ENCODE measurements at places on chromosomes 13 and 19.

DNA sequence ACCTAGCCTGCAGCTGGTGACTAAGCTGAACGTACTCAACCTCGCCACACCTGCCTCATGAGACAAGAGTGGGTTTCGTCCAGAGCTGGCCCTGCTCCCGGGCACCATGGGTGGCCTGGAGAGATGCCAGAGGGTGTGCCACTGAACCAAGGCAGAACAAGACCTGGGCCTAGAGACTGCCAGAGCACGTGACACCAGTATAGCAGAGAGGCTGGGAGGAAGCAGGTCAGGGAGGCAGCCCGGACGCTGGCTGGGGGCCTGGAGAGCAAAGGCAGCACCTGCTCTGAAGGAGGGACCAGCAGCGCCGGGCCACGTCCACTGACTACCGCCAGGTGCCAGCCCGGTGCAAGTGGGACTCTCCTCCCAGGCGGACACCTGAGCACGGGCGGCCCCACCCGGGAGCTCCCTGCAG is 7.3 kb upstream of the C13orf46 start:
- DNase-seq: no peak

DNA sequence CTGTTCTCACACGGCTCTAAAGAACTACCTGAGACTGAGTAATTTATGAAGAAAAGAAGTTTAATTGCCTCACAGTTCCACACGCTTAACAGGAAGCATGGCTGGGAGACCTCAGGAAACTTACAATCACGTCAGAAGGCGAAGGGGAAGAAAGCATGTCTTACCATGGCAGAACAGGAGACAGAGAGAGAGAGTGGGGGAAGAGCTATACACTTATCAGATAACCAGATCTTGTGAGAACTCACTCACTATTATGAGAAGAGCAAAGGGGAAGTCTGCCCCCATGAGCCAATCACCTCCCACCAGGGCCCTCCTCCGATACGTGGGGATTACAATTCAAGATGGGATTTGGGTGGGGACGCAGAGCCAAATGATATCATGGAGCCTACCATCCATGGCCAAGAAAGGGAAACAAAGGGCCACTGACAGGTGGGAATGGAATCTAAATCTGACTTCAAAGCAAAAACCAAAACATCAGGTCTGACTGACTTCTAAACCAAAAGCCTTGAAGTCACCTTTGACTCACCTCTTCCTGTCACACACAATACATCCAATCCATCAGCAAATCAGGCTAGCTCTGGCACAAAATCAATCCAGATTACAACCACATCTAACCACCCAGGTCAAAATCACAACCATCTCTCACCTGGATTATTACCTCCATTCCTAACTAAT is 189.7 kb downstream of the ENOX1 start:
- DNase-seq: no peak

DNA sequence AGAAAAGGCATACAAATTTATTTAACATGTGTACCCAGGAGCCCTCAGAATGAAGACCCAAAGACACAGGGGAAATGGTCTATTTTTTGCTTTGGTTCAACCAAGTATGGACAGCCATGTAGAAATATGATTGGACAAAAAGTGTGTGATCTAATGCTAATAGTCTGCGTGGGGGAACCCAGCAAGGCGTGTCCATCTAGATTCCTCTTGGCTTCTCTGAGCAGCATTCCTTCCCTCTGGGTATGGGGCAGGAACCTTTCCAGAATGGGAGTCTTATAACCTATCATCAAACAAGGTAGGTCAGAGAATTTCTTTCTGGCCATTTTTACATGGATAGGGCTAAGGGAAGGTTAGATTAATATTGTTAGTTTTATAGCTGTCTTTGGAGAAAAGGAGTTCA is 698.2 kb downstream of the FGF9 start:
- DNase-seq: no peak

DNA sequence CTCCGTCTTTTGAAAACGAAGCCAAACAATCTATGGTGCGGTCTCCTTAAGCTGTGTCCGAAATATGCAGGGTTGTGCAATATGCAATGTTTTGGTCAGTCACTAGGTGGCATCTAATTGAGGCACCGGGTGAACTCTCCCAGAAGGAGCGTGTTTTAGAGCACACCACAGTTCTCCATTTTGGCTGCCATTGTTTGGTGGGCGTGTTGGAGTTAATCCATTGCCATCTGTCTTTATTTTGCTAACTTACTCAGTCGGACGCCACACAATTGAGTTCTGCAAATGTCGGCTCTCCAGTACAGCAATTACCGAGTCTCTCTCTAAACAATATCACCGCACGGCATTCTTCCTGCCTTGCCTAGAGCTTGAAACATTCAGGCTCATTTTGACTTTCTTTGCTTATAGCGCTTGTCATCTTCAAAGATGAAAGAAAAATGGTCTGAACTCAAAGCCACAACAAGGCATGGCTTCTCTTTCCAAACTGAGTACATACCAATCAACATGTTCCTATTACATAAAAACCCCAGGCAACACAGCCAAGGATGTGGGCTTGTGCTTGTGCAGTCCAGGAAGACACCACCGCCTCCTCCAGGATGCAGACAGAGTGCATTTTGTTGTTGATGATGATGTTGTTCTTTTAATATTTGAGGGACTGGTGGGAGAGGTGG is 182.0 kb upstream of the SERP2 start:
- peak; percentile 47 for DNase-seq

DNA sequence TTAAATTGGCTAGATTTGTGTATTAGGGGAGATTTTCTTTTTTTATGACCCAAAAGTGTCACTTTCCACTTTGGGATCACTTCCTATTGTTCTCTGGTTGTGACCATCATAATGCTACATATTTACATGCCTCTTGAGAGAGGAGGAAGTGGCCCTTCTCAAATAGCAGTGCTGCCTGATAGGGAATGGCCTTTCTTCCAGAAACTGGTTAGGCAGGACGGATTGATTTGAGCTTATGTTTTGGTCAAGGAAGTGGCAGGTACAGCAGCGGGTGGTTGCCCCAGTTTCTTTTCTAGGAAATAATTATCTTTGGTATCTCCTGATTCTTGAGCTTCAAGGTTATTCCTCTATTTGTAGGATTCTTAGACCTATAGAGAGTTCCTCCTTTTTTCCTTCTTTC is 21.9 kb upstream of the WTIP start:
- DNase-seq: no peak

- DNase-seq: peak; percentile 41
These were observed 566 bp downstream of the TIMM13 start for GRCh38 chr19:2426611-2427428.

DNA sequence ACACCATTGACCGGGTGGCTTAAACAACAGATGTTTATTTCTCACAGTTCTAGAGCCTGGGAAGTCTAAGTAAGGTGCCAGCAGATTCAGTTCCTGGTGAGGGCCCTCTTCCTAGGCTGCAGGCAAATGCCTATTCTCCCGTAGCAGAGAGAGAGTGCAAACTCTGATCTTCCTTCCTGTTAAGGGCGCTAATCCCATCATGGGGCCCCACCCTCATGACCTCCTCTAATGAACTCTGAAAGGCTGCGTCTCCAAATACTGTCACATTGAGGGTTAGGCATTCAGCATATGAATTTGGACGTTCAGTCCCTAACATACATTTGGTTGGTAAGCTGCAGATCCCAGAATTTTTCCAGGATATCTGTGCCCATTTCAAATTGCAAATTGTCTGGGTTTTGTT is 128.8 kb downstream of the GGACT start:
- no peak for DNase-seq

DNA sequence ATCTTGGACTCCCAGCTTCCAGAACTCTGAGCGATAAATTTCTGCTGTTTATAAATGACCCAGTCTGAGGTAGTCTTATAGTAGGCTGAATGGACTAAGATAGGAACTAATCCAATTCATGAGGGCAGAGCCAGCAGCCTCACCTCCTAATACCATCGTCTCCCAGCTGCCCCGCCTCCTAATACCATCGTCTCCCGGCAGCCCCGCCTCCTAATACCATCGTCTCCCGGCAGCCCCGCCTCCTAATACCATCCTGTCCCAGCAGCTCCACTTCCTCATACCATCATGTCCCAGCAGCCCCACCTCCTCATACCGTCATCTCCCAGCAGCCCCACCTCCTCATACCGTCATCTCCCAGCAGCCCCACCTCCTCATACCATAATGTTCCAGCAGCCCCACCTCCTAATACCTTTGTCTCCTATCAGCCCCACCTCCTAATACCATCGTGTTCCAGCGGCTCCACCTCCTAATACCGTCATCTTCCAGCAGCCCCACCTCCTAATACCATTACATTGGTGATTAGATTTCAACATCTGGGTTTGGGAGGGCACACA is 2.4 kb upstream of the ARGLU1 start:
- peak; percentile 95 for DNase-seq

- DNase-seq: peak; percentile 42
These were observed 21.4 kb upstream of the LILRA2 start for GRCh38 chr19:54551950-54552912.

GRCh38 chr13:78787190-78787589 is 128.2 kb upstream of the OBI1 start:
- DNase-seq: no peak

Measured in adrenal gland (tissue), 19 donors.